ENCODE measurements at places on chromosomes 1 and 21. TPM values are rescaled to one million over a fixed set of nuclear protein-coding genes. Genes with fewer than 3 reads are reported as not detected.

PRAMEF4 gene
- total RNA-seq: not detected

CYP4A22 gene
- not detected for total RNA-seq

ZBTB17 gene
- total RNA-seq: 94.1 TPM

OR14K1 gene
- total RNA-seq: not detected

TTC39A gene
- total RNA-seq: not detected

TMEM52 gene
- 0.69 TPM for total RNA-seq

- no peak for DNase-seq
Measured at GRCh38 chr1:207152792-207153468, 48.9 kb downstream of the C4BPA start.

- H3K4me3 ChIP-seq: no peak overlapping the region
- H3K36me3 ChIP-seq: no peaks in the 10 kb centered on the region
Measured at GRCh38 chr1:114126261-114127095, 27.2 kb downstream of the SYT6 start.

- H3K4me3 ChIP-seq: no peak overlapping the region
- H3K27me3 ChIP-seq: no peaks in the 10 kb centered on the region
- H3K27ac ChIP-seq: no peak overlapping the region
- H3K4me1 ChIP-seq: no peaks in the 10 kb centered on the region
Measured at GRCh38 chr1:34328281-34328799, 151.6 kb downstream of the C1orf94 start.

GRCh38 chr1:61011561-61012263 is 70.6 kb upstream of the NFIA start:
- H3K27me3 ChIP-seq: no peaks in the 10 kb centered on the region
- H3K36me3 ChIP-seq: no peaks in the 10 kb centered on the region
- H3K4me1 ChIP-seq: no peaks in the 10 kb centered on the region
- no peak for DNase-seq
- H3K4me3 ChIP-seq: no peak overlapping the region

DNA sequence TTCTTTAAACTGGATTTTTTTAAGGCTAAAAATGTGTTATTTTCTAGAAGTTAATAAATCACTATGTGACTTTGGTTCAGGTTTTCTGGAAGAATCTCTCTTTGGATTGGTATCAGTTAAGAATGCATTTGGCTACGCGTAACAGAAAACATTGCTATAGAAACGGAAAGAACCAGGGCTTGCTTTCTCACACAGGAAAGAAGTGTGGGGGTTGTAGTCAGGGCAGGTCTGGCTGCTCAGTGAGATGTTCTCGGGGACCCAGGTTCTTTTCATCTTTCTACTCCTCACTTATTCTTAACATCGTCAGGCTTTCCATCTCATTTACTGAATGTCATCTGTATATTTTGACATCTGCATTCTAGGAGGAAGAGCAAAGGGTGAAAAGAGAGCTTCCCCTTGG is 191.4 kb downstream of the ZBTB18 start:
- H3K27me3 ChIP-seq: no peaks in the 10 kb centered on the region
- no peaks in the 10 kb centered on the region for H3K36me3 ChIP-seq
- H3K27ac ChIP-seq: no peak overlapping the region
- no peak overlapping the region for H3K4me3 ChIP-seq
- no peak for DNase-seq
- H3K4me1 ChIP-seq: peaks cover 38% of the 10 kb centered on the region

DNA sequence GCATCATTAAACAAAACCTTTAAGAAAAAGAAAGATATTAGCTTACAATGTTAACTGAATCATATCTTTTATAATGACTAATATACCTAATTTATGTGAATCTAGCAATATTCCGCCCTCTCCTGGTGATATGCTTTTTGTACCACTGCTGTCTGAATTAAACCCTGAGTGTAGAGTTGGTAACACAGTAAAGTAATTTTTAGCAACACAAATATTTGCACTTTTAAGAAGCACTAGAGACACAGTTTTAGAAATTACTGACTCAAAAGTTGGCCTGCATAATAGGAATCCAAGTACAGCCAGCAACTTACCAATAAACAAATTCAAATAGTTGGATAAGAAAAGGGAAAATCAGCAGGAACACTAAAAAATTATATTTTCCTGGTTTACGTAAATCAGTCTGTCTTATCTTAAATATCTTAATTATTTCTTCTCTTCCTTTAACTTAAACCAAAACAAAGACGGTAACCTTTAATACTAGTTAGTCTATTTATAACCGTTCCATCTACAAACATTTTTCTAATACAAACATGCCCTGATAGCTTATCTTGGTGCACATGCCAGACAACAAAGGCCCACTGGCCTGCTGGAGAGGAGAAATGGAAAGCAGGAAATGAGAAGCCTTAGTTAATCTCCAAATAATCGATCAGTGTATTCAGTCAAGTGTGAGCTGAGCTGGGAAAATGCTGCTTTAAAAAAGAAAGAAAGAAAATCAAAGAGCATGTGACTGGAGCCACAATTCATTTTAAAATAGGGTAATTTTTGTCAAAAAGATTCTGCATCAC is 246.0 kb downstream of the RERE start:
- H3K27ac ChIP-seq: no peak overlapping the region
- no peak overlapping the region for H3K4me3 ChIP-seq
- H3K36me3 ChIP-seq: no peaks in the 10 kb centered on the region
- H3K27me3 ChIP-seq: no peaks in the 10 kb centered on the region

DNA sequence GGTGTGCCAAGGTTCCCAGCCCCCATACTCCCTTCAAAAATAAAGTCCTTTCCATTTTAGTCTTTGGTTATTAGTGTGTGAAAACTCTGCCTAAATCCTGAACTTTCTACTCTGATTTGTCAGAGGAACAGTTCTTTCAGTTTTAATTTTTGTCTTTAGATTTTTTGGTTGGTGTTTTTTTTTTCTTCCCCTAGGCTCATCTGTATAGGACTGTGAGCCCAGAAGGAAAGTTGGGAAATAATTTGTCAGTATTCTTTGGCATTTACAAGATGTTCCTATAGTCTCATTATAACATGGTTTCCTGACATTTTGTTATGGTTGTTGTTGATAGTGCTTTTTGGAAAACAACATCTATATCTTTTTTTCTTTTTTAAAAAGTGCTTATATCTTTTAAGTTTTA is 38.0 kb downstream of the LAMC1 start:
- DNase-seq: no peak
- H3K4me3 ChIP-seq: no peak overlapping the region
- no peak overlapping the region for H3K27ac ChIP-seq
- no peaks in the 10 kb centered on the region for H3K27me3 ChIP-seq
- no peaks in the 10 kb centered on the region for H3K36me3 ChIP-seq

GRCh38 chr1:203695116-203695515 is 68.5 kb downstream of the ATP2B4 start:
- H3K27me3 ChIP-seq: no peaks in the 10 kb centered on the region
- no peak overlapping the region for H3K4me3 ChIP-seq
- H3K27ac ChIP-seq: no peak overlapping the region
- peaks cover 3% of the 10 kb centered on the region for H3K4me1 ChIP-seq
- H3K36me3 ChIP-seq: peaks cover 2% of the 10 kb centered on the region

- DNase-seq: no peak
- no peaks in the 10 kb centered on the region for H3K27me3 ChIP-seq
- H3K4me1 ChIP-seq: peaks cover 10% of the 10 kb centered on the region
- no peak overlapping the region for H3K4me3 ChIP-seq
- no peaks in the 10 kb centered on the region for H3K36me3 ChIP-seq
Measured at GRCh38 chr1:154186852-154187501, 4.9 kb downstream of the TPM3 start.

GRCh38 chr1:14585728-14586127 is 12.8 kb upstream of the KAZN start:
- H3K27me3 ChIP-seq: no peaks in the 10 kb centered on the region
- no peak overlapping the region for H3K27ac ChIP-seq
- H3K4me3 ChIP-seq: no peak overlapping the region
- no peak for DNase-seq

DNA sequence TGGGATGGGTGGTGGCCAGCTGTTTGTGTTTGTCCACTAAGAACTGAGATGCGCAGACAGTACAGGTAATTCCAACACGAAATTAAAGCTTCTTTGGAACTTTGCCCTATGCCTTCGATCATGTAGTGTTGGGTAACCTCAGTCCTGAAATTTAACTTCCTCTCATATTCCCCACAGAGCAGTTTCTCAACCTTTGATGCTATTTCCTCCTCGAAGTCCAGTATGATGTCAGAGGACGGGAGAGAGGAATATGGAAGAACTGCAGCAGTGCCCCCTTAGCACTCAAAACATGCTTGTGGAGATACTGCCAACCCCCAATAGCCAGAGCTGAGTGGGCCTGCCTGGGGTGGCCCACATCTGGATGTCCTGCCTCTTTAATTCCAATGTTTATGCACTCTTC is 3.6 kb downstream of the LPAR3 start:
- H3K27ac ChIP-seq: no peak overlapping the region
- peaks cover 9% of the 10 kb centered on the region for H3K4me1 ChIP-seq
- H3K36me3 ChIP-seq: no peaks in the 10 kb centered on the region
- H3K4me3 ChIP-seq: no peak overlapping the region

DNA sequence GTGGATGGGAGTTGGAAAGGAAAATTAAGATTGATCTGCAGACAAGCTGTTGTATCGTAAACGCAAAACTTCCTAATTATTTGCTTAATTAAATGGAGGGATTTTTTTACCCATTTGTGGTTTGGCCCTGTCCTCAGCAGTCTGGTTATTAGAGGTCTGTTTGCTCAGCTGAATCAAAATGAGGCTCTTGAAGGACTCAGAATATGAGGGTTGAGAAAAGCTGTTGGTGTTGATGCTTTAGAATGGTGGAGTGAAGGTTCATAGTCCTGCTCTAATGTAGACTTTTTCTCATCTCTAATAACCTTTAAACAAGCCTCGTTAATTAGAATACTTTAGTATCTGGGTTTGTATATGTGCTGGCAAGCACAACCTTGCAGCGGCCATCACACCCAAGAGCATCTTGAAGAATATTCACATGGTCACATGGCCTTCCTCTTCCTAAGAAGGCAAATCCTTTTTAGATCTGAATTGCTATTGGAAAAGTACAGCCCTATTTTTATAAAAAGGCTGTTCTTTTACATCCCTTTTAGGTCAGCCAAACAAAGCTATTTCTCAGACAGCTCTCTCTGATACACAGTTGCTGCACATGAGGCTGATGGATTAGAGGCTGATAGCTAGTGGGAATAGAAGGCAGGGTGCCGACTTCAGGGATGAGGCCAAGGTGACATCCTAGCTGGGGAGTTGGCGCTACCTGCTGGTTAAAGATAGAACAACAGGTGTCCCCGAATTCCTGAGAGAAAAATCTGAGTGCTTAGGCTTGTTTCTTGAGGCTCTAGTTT is 53.8 kb downstream of the MACF1 start:
- no peaks in the 10 kb centered on the region for H3K27me3 ChIP-seq
- peak overlapping the region; percentile 53 for H3K27ac ChIP-seq
- peaks cover 30% of the 10 kb centered on the region for H3K4me1 ChIP-seq
- peaks cover 6% of the 10 kb centered on the region for H3K36me3 ChIP-seq

GRCh38 chr1:157193219-157193618 is 55.0 kb upstream of the ETV3 start:
- peaks cover 17% of the 10 kb centered on the region for H3K27me3 ChIP-seq
- H3K4me1 ChIP-seq: peaks cover 3% of the 10 kb centered on the region
- H3K4me3 ChIP-seq: no peak overlapping the region
- no peak for DNase-seq
- H3K27ac ChIP-seq: no peak overlapping the region
- no peaks in the 10 kb centered on the region for H3K36me3 ChIP-seq

DNA sequence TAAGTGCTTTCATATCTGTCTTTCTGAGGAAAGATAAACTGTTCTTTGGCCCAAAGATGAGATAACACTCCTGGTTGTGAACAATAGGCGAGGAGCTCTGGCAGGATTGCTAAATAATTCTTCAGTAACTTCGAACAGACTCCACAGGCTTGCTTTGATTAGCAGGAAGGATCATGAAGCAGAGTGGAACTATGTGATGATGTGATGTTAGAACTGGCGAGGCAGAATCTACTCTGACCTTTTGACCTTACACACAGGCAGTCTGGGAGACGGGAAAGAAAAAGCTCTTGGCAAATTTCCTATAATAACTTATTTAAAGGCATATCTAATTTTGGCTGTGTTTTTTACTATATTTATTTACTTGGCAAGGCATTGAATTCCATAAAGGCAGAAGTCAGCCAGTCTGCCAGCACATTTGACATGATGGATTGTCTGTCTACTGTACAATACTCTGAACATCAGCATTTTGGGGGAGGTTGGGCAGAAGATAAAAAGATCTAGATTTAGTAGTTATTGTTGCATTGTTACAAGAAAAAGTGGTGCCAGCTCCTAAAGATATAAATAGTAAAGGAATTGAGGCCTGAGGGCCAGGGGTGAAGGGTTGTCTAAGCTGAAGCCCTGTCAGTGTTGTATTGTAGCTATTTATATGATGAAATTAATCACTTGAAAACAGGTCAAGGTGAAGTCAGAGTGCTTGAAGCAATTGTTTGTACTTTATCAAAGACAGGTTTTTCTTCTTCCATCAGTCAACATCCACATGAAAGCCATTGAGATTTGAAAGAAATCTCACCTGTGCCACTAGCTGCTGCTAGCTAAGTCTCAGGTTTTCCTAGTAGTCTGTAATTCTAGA is 708.8 kb downstream of the LTN1 start:
- H3K27ac ChIP-seq: no peak overlapping the region
- H3K4me3 ChIP-seq: no peak overlapping the region
- no peak for DNase-seq
- H3K27me3 ChIP-seq: no peaks in the 10 kb centered on the region
- H3K36me3 ChIP-seq: no peaks in the 10 kb centered on the region
- H3K4me1 ChIP-seq: no peaks in the 10 kb centered on the region

GRCh38 chr1:244761279-244761678 is 74.2 kb upstream of the COX20 start:
- H3K27me3 ChIP-seq: no peaks in the 10 kb centered on the region
- no peak for DNase-seq
- H3K4me3 ChIP-seq: no peak overlapping the region
- no peaks in the 10 kb centered on the region for H3K36me3 ChIP-seq

Measured in B cell (primary cell).